ENCODE measurements at places on chromosomes 1 and 21. TPM values are rescaled to one million over a fixed set of nuclear protein-coding genes. Genes with fewer than 3 reads are reported as not detected.

DNA sequence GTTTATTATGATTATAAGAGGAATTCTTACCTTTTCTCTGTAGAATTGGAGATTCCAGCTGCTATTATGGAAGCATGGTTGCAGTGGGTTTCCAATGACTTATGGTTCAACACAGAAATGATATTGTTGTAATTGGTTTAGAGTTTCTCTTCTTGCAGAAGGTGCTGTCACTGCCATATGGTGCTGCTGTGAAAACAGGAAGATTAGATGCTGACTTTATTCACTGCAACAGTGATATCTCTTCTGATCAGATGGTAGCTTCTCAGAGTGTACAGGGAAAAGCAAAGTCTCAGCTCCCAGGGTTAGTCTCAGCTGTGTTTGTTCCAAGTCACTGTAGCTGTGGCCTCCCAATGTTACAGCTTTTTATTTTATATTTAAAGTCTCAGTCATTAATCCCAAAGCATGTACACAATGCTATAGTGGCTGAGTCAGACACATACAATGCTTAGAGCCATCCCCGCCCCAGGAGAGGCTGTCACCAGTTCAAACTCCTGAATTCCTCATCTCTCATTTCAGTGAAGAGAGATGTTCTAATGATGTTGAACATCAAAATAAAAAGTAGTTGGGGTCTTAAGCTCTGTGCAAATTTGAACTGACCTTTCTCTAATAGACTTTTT lies 42.7 kb upstream of the RGS2 start:
- DNase-seq: no peak

DNA sequence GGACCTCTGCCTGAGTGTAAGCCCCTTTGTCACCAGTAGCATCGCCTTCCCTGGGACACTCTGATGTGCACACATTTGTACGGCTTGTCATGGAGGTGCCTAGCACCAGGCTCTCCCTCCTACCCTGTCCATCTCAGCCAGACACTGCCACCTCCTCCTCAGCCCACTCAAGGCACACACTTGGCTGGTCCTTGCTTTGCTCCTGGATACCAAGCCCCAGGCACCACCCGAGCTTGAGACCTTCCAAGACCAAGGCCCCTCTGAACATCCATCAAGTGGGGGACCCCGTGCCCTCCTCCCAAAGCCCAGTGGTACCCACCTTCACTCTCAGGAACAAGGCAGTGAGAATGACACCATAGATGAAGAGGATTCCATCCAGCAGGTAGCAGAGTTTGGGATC lies 78.0 kb downstream of the CD247 start:
- DNase-seq: no peak

DNA sequence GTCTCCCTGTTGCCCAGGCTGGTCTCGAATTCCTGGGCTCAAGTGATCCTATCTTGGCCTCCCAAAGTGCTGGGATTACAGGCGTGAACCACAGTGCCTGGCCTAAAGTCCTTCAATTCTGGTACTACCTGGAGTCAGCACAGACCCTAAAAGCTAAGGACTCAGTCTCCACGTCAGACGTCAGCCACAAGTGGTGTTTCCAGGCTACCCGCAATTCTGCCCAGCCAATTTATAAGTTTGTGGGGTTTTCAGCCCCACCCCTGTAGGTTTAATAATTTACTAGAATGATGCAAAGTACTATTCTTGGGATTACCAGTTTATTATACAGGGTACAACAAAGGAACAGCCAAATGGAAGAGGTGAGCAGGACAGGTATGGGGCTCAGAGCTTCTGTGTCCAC lies 10.6 kb upstream of the DIP2A start:
- DNase-seq: no peak

DNA sequence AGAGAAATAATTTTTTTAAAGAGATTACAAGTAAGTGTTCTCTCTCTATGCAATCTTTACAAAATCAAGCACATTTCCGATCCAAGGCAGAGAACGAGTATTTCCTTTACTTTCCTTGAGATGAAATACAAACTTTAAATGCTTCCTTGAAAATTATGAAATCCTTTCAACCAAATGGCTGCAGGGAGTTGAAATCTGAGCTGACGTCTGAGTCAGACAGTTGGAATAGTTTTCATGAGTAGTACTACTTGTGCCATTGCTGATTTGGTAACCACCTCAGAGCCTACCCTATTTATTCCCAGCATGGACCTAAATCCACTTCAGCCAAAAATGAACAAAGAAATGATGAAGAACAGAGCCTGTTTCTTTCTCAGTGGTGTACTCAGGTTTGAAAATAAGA lies 183.6 kb downstream of the GIPC2 start:
- no peak for DNase-seq

- DNase-seq: no peak
Measured at GRCh38 chr1:12016182-12016581, 3.1 kb upstream of the MIIP start.

DNA sequence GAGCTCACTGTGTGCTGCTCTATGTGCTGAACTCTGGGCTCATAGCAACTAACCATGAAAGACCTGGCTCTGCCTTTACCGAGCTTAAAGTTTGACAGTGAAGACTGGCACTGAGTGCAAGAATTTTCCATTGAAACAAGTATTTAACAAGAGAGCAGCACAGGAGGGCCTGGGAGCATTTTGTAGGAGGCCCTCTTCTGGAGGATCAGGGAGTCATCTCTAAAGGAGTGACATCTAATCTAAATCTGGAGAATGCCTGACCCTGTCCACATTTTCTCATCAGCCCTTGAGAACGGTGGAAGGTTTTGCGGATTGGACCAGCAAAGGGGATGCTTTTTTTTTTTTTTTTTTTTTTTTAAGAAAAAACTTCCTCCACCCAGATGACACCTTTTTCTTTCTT lies 150.8 kb downstream of the ROR1 start:
- no peak for DNase-seq

The OR2T33 gene
- not detected for total RNA-seq

All from heart left ventricle (tissue), 16 donors.